ENCODE measurements at places on chromosomes 11 and 22.

- no peak for DNase-seq
Measured at GRCh38 chr22:36225333-36225922, 13.9 kb downstream of the APOL2 start.

GRCh38 chr11:46445920-46446771 lies 54.6 kb upstream of the CHRM4 start:
- DNase-seq: no peak

DNA sequence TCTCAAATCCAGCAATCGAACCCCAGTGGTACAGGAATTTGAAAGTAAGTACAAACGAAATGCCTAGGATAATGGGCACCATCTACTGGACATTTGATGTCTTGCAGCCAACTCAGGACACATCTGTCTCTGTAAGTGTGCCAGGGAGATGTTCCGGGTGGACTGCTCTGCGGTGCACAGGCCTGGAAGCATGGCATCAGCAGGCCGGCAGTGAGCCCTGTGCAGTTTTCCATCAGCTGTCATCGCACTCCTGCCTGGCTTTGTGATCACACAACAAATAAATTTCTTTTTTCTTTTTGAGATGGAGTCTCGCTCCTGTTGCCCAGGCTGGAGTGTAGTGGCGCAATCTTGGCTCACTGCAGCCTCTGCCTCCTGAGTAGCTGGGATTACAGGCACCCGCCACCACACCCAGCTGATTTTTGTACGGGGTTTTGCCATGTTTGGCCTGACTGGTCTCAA lies 71.0 kb downstream of the JAM3 start:
- peak; percentile 64 for DNase-seq

DNA sequence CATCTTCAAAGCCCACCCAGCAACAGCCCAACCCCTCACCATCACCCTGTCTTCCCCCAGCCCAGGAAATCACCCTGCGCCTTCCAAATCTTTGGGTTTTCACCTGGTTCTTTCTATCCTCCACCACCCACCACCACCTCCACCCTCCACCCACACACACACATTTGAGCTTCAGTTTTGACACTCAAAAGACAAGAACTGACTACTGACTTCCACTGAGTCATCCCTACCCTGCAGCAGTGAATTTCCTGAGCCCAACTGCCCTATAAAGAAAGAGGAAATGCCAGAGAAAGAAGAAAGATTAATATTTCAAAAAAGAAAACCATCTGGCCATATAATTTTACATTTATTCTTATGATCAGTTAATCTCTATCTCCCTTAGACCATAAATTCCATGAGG lies 137.5 kb downstream of the CHST1 start:
- DNase-seq: no peak

- DNase-seq: no peak
Measured at GRCh38 chr22:20246368-20247009, 21.6 kb downstream of the RTN4R start.

GRCh38 chr11:130634961-130635473 lies 186.6 kb downstream of the ADAMTS15 start:
- no peak for DNase-seq

GRCh38 chr11:20652150-20652806 lies 17.1 kb upstream of the NELL1 start:
- no peak for DNase-seq

- DNase-seq: peak; percentile 54
Measured at GRCh38 chr22:49900441-49901230, 17.6 kb downstream of the ALG12 start.

GRCh38 chr11:134459246-134460061 lies 47.4 kb upstream of the B3GAT1 start:
- DNase-seq: no peak

- DNase-seq: no peak
Measured at GRCh38 chr22:22474733-22475132, 33.8 kb downstream of the ZNF280B start.

DNA sequence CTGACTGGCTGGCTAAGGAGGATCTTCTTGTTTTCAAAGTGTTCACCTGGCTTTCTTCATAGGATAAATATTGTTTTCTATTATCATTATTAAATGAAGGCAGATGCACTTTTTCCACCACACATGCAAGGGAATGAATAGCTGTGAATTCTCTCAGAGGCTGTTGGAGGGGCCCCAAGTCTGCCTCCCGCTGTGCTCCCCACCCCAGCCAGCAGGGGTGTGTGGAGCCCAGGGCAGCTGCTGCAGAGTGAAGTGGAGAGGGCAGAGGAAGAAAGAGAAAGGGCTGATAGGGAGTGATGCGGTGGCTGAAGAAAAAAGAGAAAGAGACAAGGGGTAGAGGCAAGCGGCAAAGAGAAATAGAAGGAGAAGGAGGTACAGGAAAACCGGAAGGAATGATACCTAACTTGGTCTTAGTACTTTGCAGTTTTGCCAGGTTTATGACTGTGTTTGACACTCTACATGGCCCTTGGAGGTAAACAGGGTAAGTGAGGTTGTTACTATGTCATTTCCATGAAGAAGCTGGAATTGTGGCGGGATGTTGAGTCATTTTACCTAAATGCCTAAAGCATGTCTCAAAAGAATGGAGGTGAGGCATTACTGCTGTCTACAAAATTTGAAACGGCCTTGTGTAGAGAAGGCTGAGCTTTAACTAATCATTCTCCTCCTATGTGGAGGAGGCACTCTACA lies 145.7 kb upstream of the B3GAT1 start:
- no peak for DNase-seq

GRCh38 chr11:7578276-7578955 lies 64.6 kb downstream of the PPFIBP2 start:
- DNase-seq: no peak

- no peak for DNase-seq
Measured at GRCh38 chr11:78801161-78801884, 226.7 kb upstream of the NARS2 start.
